ENCODE measurements at places on chromosomes 11 and 22. TPM values are rescaled to one million over a fixed set of nuclear protein-coding genes. Genes with fewer than 3 reads are reported as not detected.

Gene PCF11
- 30.4 TPM for total RNA-seq

Gene INSC
- total RNA-seq, result not detected

Gene MRGPRX3
- total RNA-seq, result not detected

Gene CD151
- 615 TPM for total RNA-seq

Gene SCGB1C1
- not detected for total RNA-seq

Gene ANKK1
- total RNA-seq, result 0.17 TPM

Gene MLC1
- not detected for total RNA-seq

Gene ZNRF3
- total RNA-seq, result 2.2 TPM

Gene TESMIN
- total RNA-seq, result not detected

Gene OR5P2
- not detected for total RNA-seq

Gene OR2AG2
- total RNA-seq, result 0.16 TPM

Gene MYEOV
- total RNA-seq, result 4.9 TPM

Gene GPHA2
- not detected for total RNA-seq

Gene SCYL1
- total RNA-seq, result 69.7 TPM

Data from bronchial smooth muscle cell (primary cell).